ENCODE measurements at places on chromosomes 13 and 19.

DNA sequence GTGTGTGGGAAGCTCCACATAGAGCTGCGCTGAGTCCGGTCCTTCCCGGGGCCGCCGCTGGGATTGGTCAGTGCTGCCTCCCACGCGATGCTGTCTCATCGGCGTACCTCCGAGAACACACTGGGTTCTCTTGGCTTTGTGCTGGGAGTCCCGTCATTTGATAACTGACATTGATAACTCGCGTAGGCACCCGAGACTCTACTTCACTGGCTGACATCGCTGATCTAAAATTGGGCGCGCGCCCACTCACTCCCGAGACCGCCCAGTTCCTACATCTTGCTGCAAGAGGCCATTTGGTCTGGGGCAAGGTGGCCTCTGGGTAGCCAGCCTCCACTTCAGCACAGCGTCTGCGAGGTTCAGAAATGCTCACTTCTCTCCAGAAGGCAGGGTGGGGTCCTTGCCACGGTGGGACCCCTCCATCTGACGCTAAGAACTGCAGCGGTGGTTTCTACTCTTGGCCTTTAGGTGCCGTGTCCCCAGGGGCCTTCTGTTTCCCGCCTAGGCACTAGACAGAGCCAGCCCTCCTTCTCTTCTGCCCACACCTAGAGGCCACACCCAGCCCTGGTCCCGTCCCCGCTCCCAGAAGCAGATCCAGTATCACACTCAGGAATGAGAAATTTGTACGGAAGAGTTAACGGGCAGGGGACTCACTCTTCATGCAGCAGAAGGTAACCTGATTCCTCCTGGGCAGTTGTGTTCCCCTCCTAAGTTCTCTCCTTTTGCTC is 40.7 kb upstream of the ATP11A start:
- DNase-seq: no peak

- DNase-seq: no peak
Observed at GRCh38 chr13:40355126-40355724, 311.2 kb downstream of the FOXO1 start.

GRCh38 chr19:49374665-49375434 is 11.2 kb downstream of the DKKL1 start:
- no peak for DNase-seq

DNA sequence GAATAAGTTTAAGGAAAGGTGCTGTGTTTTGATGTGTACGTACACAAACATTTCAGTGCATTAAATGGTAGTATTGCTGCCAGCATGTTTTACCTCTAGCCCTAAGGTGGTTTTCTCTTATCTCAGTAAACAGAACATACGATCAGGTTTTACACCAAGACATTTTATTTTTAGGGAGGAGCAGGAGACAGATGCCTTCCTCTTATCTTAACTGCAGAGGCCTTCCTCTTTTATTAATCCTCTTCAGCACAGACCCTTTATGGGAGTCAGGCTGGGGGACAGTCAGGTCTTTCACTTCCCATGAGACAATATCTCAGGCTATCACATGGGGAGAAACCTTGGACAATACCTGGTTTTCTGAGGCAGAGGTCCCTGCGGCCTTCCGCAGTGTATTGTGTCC is 14.9 kb upstream of the ZNF611 start:
- no peak for DNase-seq

GRCh38 chr13:22748866-22749577 is 431.8 kb upstream of the SGCG start:
- DNase-seq: no peak

- DNase-seq: no peak
Observed at GRCh38 chr13:73777134-73777533, 357.1 kb downstream of the KLF12 start.

DNA sequence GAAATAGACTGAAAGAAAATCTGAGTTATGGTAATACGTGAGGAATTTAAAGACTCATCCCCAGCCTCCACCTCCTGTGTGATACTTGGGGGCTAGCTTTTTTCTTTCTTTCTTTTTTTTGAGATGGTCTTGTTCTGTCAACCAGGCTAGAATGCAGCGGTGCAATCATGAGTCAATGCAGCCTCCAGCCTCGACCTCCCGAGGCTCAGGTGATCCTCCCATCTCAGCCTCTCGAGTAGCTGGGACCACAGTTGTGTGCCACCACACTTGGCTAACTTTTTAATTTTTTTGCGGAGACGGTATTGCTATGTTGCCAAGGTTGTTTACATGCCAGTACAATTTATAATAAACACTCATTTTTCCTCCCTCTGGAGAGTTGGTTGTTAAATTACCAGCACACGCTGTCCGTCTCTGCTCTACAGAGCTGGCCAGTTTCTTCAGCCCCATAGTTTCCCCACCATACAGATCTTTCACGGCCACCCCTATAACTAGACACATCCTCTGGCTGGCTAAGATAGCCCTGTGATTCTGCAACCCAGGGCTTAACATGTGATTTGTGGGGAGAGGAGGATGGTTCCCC is 4.8 kb downstream of the TNFSF9 start:
- no peak for DNase-seq

- DNase-seq: no peak
Observed at GRCh38 chr13:104595511-104595910, 1529.3 kb upstream of the SLC10A2 start.

DNA sequence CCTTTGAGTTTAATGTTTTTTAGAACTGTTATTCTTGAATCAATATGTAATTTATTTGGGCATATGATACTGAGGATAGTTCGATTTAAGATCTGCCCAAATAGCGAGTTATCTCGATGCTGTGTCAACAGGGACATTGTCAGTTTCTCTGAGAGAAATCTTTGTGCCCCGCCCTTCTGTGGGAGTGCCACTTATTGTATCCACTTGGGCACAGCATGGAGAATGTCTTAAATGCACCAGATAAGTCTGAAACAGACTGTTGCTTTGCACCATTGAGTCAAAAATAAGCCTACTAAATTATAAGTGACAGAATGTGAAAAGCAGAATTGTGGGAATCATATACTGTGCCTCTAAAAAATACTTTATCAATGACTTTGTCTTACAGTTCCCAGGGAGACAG is 45.6 kb downstream of the RNASEH2B start:
- no peak for DNase-seq

DNA sequence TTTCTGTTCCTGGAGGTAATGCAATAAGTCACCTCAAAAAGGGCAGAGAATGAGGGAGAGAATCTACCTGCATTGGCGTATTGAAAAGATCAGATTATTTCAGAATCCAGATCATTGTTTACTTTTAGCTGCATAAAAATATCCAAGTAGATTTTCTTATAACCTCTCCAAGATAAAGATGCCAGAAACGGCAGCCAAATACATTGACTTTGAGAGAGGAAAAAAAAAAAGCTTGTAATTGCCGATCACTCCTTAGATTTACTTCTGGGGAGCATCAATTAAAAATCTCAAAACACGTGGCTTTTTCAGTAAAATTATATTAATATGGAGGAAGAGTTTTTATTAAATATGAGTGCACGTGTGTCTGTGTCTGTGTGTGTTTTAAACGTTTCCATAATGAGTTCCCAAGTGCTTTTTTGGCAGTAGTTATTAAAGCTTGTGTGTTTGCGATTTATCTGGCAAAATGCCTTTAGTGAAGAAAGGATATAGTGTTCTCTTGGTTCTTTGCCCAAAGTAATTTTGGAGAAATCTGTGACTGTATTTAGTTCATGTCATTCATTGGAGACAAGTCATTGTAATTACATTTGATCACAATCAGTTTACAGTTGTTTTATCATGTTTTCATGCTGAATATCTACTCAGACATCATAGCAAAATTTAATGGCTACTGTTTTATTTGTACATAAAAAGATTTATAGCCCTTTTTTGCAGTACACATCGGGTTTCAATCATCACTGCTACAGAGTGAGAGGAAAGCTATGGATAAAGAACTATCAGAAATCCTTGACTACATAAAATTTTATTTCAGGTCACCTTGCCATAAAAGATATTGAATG is 176.1 kb downstream of the TM9SF2 start:
- no peak for DNase-seq

DNA sequence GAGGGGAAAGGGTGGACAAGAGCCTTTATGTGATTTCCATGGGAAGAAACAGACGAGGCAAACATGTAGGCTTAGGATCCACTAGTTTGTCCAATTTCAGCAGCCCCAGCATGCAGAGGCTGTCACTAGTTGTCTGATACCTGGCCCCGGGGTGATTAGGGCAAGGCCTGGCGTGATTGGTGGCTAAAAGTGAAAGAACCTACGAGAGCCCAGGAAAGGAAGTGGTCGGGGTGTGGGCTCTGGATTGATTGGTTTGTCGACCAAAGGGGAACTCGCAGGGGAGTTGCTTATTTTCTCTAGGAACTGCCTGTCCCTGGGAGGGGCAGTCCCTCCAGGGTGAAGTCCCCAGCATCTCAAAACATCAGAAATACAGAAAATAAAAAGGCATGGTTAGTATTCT is 64.2 kb upstream of the UQCRFS1 start:
- DNase-seq: no peak

DNA sequence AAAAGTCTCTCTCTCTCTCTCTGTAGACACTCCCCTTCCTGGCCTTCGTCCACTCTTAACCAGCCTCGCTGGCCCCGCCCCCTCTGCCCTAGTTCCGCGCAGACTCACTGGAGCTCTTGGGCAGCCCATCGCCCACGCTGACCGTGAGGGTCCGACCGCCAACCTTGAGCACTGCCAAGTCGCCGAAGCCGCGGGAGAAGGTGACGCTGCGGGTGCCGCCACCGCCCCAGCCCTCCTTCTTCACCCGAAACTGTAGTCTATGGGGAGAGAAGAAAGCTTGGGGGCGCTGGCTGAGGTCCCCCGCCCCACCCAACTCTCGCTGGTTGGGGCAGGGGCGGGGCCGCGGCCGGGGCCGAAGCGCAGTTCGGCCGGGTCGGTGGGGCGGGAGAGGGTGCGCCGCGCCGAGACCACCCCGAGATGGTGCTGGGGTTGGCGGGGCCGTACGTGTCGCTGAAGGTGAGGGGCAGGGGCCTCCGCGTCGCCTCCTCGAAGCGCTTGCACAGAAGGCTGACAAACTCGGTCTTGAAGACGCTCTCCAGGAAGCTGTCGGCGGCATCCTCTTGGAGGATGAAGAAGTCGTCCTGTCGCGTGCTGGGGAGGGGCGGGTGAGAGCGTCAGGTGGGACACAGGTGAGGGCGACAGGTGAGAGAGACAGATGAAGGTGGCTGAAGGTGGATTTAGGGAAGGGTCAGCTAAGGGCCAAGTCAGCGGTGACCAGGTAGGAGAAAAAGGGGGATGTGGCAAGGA is 12.6 kb upstream of the ZNF414 start:
- DNase-seq: peak; percentile 81

- DNase-seq: no peak
Observed at GRCh38 chr13:23599083-23599925, 29.1 kb downstream of the TNFRSF19 start.

DNA sequence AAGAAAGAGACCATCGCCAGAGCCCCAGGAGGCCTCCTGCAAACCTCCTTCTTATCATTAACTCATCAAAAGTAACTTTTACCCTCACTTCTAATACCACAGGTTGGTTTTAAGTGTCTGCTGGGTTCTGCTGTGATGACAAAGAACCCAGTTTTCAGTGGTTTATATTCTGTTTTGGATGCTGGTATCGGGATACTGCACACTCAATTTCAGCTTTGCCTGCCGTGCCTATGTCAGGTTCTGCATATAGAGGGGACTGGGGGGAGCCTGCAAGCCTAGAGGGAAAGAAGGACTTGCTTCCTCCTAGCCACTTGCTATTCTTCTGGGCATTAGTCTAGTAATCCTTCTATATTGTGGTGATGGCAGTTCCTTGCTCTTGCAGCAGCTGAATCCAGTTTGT is 242.4 kb downstream of the KCNRG start:
- DNase-seq: no peak

DNA sequence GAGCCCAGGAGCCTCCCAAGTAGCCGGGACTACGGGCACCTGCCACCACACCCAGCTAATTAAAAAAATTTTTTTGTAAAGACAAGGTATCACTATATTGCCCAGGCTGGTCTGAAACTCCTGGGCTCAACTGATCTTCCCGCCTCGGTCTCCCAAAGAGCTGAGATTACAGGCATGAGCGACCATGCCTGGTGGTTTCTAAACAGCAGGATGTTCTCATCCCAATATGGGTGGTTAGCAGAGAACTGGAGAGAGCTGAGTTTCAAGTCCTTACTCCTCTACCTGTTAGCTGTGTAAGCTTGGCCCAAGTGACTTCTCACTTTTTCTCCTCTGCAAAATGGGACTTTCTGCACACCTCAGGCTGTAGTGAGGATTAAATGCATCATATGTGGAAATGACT is 8.0 kb downstream of the TMEM91 start:
- no peak for DNase-seq

DNA sequence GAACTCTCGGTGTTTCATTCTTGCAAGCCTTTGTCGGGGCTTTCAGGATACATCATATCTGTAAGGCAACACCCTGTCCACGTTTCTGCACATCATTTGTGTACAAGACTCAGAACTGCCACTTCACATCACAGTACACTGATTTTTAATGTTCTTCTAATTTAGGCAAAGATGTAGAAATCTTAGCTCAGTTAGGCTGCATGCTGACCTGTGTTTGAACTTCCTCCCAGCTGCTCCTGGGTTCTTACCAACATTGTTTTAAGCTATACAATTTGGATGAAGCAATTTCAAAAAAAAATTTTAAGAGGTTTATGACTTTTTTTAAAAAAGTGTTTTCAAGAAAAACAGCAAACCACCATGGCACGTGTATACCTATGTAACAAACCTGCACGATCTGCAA is 1047.9 kb upstream of the SLC10A2 start:
- DNase-seq: no peak

DNA sequence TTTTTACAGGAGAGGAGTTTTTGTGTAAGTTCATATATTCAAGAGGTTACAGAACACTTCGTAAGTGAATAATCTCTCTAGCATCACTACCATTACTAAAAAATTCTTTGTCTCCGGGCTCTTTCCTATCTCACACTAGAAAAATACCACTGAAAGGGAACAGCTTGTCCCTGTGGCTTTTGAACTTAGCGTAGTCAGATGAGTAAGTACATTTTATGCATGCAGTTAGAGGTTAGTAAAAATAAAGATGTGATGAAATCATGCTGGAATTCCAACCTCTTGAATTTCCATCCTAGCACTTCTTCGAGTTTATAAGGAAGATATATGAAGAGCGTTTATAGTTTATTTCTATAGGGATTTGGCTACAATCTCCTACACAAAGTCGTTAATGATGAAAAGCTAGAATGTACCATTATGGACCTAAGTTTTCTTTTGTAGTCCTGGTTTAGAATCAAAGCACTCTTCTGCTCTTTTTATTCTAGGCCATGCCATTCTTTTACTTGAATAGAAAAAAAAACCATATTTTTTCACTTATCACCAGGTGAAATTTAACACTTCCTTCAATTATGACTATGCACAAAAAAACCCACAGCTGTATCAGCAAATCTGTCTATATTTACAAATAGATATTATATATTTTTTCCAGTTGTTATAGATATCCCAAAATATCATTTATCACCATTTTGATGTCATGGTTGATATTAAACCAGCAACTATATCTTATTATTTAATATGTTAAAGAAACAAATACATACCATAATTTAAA is 139.9 kb upstream of the PCDH9 start:
- no peak for DNase-seq
